ENCODE measurements at places on chromosomes 5 and 9.

- DNase-seq, result no peak
Observed at GRCh38 chr5:61409568-61409967, 77.5 kb downstream of the ZSWIM6 start.

DNA sequence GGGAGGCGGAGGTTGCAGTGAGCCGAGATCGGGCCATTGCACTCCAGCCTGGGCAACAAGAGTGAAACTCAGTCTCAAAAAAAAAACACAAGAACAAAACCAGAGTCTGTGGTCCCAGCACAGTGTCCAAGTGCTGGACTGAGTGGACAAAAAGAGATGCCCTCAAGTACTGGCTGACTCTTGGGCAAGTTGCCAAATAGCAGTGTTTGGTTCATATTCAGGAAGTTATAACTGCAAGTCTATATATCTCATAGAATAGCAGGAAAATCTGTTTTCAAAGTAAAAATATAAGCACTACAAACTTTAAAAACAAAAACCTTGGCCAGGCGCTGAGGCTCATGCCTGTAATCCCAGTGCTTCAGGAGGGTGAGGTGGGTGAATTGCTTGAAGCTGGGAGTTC is 7.3 kb downstream of the HABP4 start:
- no peak for DNase-seq

DNA sequence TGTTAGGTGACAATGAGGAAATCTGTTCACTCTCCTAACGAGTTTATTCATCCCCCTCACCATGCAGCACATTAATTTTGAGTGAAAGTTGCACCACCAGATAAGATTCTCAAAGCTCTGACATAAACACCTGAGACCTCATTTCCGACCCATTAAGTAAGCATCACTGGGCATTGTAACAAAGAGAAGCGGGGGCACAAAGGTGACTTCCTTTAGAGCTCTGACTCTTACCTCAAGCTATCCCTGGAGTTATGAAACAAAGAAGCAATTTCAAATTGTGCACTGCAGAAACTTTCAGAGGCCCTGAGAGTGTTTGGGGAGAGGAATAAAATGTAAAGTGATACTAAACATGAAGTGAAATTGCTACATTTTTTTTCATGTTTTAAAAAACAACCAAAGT is 29.5 kb downstream of the C5orf15 start:
- DNase-seq, result no peak

DNA sequence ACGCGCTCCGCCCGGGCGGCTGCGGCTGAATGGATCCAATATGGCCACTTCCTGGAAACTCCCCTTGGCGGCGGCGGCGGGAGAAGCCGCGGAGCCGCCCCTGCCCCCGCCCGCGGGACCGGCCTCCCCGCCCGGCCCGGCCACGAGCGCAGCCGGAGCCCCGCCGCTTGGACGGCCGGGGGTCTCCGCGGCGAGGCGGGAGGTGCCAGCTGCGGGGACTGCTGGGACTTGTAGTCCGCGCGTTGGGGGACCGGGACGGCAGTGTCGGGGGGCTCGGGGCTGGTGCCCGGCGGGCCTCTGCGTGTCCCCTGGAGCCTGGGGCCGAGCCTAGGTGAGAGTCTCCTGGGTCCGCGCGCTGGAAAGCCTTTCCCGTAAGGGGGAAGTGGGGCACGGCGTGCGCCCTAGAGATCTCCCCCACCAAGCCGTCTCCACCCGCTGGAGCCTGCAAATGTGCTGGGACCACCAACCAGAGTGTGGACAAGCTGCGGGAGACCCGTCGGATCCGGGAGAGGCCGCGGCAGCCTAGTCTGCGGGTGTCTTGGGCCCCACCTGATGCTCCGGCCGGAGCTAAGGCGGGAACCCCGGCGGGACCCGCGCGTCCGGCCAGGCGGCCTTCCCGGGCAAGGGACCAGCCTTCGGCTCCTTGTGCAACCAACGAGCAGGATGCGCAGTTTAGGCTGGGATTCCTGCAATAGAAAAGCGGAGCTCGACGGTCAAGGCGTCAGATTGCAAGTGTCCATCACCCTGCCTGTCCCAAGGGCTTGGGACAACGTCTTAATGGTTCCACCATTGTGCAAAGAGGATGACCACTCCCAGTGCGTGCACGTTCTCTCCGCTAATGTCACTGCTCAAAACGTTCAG is at the start of gene SEPTIN8:
SEPTIN8 (minus strand) TSS at position 31 of the 861 bp plus-strand sequence. CDS start 102 bp downstream, outside the sequence.
- DNase-seq, result no peak

DNA sequence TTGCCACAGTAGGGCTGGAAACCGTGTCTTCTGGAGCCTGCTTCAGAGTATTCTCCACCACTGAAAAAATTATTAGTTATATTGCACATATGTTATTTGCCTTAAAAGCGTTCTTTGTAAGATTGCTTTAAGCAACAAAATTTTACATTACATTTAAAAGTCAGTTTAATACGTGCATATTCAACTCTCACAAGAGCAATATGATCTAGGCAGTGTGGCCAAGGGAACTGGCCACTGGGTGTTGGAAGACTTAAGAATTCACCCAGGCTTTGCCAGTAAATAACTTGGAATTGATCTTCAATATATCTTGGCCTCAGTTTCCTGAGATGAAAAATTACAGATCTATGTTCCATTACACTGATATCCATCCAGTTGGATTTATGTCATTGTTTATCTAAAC is 694.4 kb downstream of the EFNA5 start:
- DNase-seq, result no peak

DNA sequence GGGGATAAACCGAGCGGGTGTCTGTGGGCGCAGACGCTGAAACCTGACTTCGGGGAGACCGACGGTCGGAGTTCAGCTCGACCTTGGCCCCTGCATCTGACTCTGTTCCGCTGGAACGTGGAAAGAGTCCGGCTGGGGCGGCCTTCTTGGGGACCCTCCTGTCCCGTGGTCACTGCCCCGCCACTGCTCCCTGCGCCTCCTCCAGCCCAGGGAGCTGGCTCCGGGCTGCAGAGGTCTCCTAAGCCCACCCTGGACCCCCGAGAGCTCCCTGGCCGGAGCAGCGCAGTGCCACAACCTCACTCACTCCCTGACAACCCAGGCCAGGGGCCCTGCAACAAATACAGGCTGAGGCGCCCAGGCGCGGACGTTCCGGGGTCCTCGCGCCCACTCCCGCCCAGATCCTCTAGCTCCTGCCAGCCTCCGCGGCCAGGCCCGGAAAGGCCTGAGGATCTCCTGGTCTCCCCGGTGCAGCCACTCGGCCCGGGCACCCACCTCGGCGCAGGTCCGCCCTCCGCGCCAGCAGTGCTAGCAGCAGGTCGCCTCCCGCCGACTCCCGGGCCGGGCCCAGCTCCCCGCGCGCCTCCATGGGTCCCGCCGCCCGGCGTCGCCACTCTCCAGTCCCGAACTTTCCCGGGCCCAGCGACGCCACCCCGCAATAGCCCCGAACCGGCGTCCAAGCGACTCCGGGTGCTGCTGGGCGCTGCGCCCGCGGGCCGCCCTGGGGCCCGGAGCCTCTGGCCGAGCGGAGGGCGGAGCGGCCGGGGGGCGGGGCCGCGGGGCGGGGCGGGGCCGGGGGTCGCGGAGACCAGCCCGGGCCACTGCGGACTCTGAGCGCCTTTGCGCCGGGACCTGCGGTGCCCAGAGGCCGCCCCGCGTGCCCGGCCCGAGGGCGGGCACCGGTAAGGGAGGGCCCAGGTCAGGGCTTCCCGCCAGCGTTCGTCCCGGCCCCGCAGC is 2.2 kb downstream of the LHX3 start:
- no peak for DNase-seq

DNA sequence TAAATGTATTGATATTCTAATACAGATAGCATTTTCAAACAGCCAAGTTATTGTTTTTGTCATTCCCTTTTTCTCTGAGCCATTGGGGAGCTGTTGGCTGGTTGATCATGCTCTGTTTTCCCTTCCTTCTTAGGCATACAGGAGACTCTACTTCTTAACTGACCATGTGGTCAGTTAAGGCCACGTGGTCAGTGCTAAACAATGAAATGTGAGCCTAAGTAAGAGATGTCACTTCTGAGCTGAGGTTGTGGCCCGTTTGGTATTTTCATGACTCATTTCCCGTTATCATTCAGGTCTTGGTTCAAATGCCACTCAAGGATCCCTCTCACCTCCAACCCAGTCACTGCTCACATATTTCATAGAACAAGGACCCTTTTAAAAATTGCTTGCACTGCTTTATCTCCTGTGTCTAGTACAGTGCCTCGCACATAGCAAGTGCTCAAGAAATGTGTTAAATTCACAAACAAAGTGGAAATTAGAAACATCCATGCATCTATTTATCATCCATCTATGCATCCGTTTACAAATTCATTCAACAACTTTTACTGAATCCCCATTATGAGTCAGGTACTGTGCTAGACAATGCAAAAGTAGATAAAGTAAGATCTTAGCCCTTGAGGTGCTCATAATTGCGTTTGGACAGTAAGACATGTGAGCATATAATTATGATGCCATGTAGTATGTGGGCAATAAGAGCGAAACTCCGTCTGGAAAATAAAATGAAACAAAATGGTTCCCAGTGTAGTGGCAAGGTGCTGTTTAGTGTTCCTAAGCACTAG is 50.7 kb downstream of the ARRDC3 start:
- no peak for DNase-seq

DNA sequence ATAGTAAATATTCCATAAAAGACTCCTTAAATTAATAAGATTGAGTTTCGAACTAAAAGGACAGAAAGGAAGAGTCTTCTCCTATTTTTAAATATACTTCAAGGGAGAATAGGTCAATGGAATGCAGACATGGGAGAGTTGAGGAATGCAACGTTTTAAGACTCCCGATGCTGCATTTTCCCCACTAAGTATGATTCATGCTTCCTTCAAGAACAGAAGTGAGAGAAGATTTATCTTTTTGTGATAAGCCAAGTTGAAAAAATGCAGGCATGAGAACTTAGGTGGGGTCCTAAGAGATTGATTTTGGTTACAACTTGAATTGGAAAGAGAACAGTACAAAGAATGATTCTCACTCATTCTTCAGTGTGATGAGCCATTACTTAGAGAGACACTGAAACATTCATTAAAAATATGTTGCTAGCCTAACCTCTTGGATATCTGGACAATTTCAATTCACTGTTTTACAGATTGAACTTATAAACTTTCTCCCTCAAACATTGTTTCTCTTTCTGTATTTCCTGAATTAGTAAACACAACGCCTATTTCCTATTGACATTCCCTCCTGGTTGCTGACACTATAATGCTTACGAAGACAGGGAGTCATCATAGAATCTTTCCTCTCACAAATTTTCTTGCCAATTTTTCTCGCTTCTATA is 1666.1 kb upstream of the WWC1 start:
- DNase-seq, result no peak

- DNase-seq, result no peak
Observed at GRCh38 chr9:114483499-114483898, 21.8 kb downstream of the WHRN start.

GRCh38 chr5:68449380-68449779 is 233.8 kb downstream of the PIK3R1 start:
- no peak for DNase-seq

DNA sequence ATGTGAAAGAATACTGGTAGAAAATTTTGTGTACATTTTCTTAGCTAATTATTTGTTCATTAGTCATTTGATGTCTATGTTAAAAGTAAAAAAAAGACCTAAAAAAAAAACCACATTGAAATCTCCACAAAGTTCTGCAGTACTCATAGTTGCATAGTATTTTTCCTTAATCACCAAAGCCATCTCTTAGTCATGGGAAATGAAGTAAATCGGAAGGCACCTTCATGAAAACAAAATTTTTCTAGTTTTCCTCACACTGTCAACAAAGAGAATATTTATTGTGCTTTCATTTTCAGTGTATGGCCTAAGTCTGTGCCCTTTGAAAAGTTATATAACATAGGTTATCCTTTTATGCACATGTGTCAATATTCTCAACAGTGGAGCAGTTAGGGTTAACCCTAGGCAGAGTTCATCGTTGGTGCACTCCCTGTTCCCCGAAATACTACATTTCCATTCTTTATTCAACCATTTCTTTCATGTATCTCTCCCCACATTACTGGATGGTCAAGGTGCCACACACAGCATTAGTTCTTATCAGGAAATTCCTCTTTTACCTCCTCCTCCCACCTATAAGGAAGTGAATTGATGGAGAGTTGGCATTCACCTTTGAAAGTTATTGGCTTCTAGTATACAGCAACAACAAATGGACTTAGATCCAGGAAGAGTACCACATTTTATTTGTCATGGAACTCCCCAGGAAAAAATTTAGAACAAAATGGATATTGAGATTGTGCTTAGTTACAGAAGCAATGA is 93.1 kb downstream of the NUDT12 start:
- no peak for DNase-seq
